Activated CD8-positive, alpha-beta memory T cell treated with anti-CD3 and anti-CD28 coated beads for 1 hour (primary cell): ENCODE measurements at places on chromosomes 4 and X.
A peak's percentile ranks its signal among the peaks of the same experiment; 100 is the strongest.

GRCh38 chr4:184762100-184762499, 28.2 kb upstream of the CENPU start:
- no peak for DNase-seq

GRCh38 chr4:3880615-3881120, 114.5 kb downstream of the ADRA2C start:
- peak; percentile 47 for DNase-seq

- DNase-seq = no peak
These were observed 30.7 kb downstream of the SPARCL1 start for GRCh38 chr4:87498446-87498900.

GRCh38 chrX:112536544-112536943, 143.2 kb downstream of the LHFPL1 start:
- DNase-seq = no peak

GRCh38 chr4:6001680-6002491, 16.3 kb downstream of the C4orf50 start:
- DNase-seq = no peak

- no peak for DNase-seq
These were observed 890.7 kb upstream of the INTU start for GRCh38 chr4:126742048-126742447.

DNA sequence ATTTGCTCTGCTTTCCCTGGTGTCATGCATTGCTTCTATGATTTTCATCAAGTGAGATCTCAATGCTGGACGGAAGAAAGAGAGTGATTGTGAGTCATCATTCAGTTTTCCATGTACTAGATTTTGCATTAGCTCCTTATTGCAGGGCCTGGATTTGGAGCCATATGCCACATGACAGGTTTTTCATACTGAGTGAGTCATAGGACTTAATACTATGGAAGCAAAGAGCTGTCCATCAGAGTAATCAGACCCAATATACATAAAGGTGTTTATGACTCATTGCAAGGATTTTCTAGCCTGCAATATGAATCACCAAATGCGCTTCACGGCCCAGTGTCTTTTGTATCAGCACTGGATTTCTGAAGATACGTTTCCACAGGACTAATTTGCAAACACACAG, 11.2 kb upstream of the TFDP3 start:
- no peak for DNase-seq

- DNase-seq = no peak
These were observed 1.3 kb upstream of the TMEM154 start for GRCh38 chr4:152680988-152681603.

DNA sequence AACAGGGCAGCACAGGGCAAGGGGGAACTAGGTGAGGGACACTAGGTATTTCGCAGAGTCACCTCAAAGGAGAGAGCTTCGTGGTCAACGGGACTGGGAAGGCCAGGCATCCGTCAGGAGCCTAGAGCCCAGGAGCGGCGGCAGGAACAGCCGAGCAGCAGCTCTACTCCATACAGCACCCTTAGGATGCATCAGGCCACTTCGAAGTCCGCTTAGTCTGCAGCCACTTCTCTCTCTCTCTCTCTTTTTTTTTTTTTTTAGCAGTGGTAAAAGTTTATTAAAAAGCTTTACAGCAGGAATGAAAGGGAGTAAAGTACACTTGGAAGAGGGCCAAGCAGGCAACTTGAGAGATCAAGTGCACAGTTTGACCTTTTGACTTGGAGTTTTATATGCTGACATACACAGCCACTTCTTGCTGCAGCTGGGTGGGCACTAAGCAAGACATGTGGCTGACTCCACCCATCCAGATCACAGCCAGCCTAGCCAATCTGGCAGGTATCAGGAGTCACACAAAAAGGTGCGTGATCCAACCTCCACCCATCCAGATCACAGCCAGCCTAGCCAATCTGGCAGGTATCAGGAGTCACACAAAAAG, 209.7 kb upstream of the RADX start:
- DNase-seq = no peak
